ENCODE measurements at places on chromosomes 16 and 17.

DNA sequence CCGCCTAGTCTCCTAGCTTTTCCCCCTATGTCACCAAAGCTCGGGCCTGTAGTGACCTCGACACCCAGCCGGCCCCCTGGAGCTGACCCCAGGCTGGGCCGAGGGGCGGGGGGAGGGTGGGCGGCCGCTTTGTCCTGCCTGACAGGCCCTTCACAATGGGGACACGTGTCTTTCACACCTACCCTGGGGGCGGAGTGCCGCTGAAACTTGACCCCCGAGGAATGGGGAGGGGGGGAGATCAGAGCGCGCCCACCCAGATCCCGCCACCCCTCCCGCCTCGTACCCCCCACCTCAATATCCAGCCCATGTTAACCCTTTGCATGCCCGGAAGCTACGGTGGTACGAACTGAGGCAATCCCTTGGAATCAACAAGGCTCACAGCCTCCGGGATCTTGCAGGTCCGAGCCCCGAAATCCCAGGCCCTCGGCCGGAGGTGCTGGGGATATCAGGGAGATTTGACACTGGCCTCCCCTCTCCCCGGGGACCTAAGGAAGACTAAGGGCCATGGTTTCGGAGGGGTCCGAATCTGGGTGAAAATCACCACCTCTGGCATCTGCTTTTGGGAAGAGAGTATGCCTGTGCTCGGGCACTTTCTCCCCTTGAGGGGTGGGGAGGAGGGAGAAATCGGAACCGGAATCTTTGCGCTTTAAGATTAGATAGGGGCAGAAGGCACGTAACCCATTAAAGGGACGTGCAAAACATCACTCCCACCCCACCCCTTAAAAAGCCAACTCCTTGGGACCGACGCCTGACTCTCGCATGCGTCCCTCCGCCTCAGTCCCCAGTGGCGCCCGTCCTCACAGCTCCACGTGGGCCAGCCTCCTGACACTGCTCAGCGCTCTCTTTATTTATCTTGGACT, 2.6 kb downstream of the NOG start:
- no peak for DNase-seq

- no peak for DNase-seq
Measured at GRCh38 chr16:61900482-61900881, 135.8 kb downstream of the CDH8 start.

- no peak for DNase-seq
Measured at GRCh38 chr17:74465378-74466110, 890 bp upstream of the CD300A start.

DNA sequence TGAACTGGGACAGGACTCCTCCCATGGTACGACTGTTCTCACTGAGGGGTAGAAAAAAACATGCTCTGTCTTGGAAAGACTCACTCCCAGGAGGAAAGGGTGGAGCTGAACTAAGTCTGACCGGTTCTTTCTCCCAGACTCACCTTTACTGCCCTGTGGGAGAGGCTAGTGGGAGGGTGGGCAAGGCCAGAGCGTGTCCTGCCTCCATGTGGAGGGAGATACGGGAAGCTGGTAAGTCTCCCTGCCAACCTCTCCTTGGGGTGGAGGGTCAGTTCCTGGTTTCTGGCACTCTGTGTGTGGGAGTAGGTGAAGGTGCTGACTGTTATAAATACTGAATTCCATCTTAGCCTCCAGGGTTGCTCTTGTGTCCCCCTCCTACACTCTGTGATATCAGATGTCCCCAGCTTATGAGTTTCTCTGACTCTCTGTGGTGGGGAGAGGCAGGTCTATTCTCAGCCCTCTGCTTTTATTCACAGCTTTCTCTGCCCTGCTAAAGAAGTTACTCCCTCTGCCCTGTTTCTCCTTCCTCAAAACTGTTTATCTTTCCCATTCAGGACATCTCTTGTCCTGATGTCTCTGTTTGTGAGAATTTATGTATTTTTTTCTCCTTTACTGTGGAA, 26.9 kb upstream of the FAM20A start:
- no peak for DNase-seq

DNA sequence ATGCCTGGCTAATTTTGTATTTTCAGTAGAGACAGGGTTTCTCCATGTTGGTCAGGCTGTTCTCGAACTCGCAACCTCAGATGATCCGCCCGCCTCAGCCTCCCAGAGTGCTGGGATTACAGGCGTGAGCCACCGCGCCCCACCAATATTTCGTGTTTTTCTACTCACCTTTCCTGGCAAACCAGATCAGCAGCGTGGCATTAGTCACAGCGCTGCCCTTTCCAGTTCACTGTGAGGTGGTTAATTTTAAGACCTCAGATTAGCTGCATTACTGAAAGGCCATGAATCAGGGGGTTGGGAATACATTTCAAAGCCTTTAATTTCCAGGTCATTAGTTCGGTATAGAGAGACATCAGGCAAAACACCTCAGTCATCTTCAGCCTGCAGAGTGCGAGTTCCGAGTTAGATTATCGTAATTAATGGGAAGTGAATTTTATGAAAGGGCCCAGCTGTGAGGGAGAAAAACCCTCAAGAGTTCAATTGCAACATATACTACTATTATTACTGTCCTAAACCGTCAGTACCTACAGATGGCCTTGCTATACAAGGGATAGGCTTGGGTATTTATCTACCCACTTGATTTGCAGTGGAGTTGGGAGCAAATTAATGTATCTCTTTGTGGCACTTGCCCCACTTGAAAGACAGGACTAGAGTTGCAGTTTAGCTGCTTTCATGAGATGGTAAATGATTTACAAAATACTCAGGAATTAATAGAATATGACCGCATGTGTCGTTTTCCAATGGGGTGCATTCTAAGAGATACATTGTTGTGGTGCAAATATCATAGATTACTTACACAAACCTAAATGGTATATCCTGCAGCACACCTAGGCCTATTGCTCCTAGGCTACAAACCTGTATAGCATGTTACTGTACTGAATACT, 2.1 kb upstream of the USP32 start:
- DNase-seq: no peak

GRCh38 chr17:4498461-4499397, at the start of gene SPNS2:
Gene SPNS2, plus strand, starts transcription at chr17:4498881. Its CDS starts 167 bp downstream, at chr17:4499048.
- peak; percentile 73 for DNase-seq

- no peak for DNase-seq
Measured at GRCh38 chr16:23788685-23789084, 33.9 kb downstream of the CHP2 start.

DNA sequence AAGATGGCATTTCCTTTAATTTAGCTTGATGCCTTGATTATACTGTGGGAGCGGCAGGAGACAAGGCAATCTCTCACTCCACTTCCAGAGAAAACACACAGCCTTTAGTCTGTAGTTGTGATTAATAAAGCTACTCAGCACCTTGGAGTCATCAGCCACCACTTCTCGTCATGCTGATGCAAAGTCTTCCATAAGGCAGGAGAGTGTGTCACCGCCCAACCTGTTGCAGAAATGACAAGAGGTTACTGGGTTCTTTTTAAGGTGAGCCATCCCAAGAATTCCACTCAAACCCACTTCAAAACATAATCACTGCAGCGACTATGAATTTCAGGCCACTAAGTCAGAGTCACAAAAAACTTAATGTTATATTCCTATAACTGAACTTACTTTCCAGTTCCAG, 223.9 kb upstream of the TOX3 start:
- DNase-seq: no peak

- no peak for DNase-seq
Measured at GRCh38 chr16:80587071-80587470, 46.3 kb downstream of the DYNLRB2 start.

GRCh38 chr17:65557349-65558310, 3.8 kb downstream of the AXIN2 start:
- peak; percentile 60 for DNase-seq

GRCh38 chr16:1153480-1154160, 714 bp downstream of the CACNA1H start:
- no peak for DNase-seq

- DNase-seq: no peak
Measured at GRCh38 chr17:29572691-29573557, 4.4 kb downstream of the TP53I13 start.

DNA sequence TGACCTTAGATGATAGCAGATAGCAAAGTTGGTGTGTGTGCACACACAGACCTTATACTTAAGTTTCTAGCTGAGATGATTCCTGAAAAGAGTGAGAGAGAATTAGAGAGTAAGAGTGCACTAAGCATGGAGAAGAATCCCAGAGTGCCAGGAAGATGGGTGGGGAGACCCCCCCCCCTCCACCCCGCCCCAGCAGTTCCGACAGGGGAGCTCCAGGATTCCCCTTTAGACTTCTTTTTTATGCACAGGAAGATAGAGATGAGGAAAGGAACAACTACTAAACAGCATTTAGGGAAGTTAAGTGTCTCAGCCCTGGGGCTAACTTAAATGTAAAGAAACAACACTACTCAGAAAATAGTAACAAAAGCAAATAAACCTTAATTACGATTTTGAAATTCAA, 878.0 kb upstream of the GOT2 start:
- no peak for DNase-seq

GRCh38 chr17:2398655-2399571, 1.9 kb downstream of the MNT start:
- DNase-seq: peak; percentile 40

GRCh38 chr17:32487473-32488176, 832 bp downstream of the CDK5R1 start:
- no peak for DNase-seq

- no peak for DNase-seq
Measured at GRCh38 chr17:39643271-39643670, 6.3 kb downstream of the STARD3 start.

GRCh38 chr17:31089471-31089870, 5.3 kb upstream of the NF1 start:
- DNase-seq: no peak

DNA sequence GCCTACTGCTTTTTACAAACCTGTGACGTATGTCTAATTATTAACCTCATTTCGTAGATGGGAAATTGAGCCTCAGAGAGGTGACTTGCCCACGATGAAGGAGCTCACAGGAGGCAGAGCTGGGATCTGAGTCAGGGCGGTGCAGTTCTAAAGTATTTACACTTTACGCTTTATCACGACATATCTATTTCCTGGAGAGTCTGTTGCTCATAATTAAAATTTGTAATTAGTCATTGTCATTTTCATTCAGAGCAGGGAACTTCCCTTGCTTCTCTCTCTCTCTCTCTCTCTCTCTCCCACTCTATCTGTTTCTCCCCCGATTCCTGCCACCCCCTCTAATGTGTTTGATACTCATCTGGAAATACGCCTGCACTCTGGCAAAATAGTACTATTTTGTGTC, 5.9 kb downstream of the SLC5A11 start:
- no peak for DNase-seq

- no peak for DNase-seq
Measured at GRCh38 chr17:63514477-63514876, 8.7 kb upstream of the KCNH6 start.

GRCh38 chr17:68398691-68399637, 58.3 kb downstream of the WIPI1 start:
- no peak for DNase-seq

- no peak for DNase-seq
Measured at GRCh38 chr17:12992676-12993075, 25.2 kb downstream of the ELAC2 start.

DNA sequence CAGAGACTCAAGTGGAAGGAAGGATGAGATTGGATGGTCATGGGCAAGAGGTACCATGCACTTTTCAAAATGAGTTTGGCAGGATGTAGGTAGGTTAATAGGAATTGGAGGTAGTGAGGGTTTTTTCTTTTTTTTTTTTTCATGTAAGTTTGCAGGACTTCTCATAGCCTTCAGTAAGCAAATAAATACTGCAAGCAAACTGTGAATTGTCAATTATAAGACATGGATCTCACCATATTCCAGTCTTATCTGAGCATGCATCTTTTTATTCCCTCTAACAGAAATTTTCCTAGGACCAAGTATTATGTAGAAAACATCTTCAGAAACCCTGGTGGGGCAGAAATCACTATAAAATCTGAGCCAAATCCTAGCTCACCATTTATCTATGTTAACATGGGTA, 584.6 kb upstream of the CDH5 start:
- DNase-seq: no peak

- no peak for DNase-seq
Measured at GRCh38 chr17:30134551-30134950, 17.9 kb downstream of the NSRP1 start.

DNA sequence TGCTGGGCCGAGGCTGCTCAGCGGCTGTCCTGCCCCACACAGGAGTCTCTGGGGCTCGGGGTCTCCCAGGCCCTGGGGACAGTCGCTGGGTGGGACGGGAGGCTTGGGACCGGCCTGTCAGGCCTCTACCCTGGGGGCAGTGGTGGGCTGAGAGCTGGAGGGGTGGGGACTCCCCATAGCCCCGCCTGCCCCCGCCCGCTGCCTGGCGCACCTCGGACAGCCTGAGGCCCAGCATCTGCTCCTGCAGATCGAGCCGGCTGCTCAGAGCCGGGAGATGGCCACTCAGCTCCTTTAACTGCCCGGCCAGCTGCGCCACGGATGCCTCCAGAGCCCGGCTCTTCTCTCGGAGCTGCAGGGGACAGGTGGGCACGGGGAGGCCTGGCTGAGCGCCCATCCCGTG, 6.7 kb downstream of the PERCC1 start:
- no peak for DNase-seq

DNA sequence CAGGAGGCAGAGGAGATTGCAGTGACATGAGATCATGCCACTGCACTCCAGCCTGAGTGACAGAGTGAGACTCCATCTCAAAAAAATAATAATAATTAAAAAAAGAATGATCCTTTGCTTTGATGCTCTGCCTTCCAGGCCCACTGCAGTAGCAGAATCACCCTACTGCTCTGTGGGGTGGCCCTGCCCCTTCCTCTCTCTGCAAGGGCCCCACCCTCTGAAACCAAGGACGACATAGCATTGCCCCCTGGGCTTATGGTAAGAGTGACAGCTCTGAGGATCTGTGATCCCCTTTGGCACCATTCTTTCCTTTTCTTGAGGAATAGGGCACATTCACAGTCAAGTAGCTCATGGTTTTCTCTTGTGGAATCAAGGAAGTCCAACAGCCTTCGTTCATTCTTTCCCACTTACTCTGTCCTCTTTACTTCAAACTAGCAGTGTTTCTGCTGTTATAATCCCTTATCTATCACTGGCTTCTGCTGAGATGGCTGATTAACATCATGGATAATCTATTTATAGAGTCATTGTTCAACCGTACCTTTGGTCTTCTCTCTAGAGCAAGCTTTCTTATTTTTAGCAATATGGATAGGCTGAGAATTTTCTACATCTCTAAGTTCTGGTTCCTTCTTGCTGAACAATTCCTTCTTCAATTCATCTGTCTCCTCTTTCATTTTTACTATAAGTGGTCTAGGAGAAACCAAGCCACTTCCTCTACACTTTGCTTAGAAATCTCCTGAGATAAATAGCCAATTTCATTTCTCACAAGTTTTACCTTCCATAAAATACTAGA, 14.1 kb downstream of the RAD51C start:
- no peak for DNase-seq

- DNase-seq: no peak
Measured at GRCh38 chr17:81132197-81132540, 33.1 kb upstream of the PVALEF start.

GRCh38 chr16:75575958-75576357, 9.8 kb downstream of the GABARAPL2 start:
- no peak for DNase-seq
